ENCODE measurements at places on chromosomes 16 and 17. TPM values are rescaled to one million over a fixed set of nuclear protein-coding genes. Genes with fewer than 3 reads are reported as not detected.

GRCh38 chr17:79135628-79136405, 61.2 kb downstream of the ENGASE start:
- H3K4me3 ChIP-seq, result no peak overlapping the region
- peaks cover 2% of the 10 kb centered on the region for H3K27me3 ChIP-seq
- H3K36me3 ChIP-seq, result no peaks in the 10 kb centered on the region
- DNase-seq, result no peak

DNA sequence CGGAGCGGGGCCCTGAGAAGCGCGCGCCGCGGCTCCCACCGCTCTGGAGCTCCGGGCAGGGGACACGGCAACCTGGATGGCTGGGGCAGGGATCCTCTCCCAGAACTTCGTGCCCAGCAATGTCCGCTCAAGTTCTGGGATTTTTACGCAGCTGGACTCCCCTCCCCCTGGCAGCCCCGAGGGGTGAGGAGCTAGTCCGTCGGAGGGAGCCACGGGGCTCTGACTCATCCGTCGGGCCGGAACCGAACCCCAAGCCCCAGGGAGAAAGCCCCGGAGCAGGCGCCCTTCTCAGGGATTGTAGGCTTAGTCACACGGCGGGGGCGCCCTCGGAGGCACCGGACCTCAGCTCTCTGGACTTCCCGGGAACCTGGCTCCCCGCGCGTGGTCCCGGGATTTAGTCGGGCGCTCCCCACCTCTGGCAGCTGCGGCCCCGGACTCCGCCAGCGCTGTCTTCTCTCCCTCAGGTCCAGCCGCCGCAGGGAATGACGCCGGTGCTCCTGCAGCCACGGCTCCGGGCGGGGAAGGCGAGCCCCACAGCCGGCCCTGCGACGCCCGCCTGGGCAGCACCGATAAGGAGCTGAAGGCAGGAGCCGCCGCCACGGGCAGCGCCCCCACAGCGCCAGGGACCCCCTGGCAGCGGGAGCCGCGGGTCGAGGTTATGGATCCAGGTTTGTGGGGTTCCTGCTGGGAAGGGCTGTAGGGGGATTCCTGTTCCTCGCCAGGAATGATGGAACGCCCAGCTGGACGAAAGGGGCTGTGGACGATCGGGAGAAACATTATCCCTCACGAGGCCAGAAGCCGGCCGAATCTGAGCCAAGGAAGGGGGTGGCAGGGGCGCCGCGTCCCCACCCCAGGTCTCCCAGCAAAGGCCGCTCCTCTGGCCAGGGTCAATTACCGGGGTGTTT, 830 bp downstream of the SPHK1 start:
- H3K27me3 ChIP-seq, result peaks cover 3% of the 10 kb centered on the region
- no peak for DNase-seq
- H3K4me1 ChIP-seq, result peaks cover 6% of the 10 kb centered on the region
- H3K27ac ChIP-seq, result no peak overlapping the region

- H3K36me3 ChIP-seq, result peaks cover 5% of the 10 kb centered on the region
- no peak overlapping the region for H3K4me3 ChIP-seq
- peaks cover 23% of the 10 kb centered on the region for H3K4me1 ChIP-seq
- DNase-seq, result no peak
Measured at GRCh38 chr17:59627274-59627673, 7.6 kb downstream of the CLTC start.

GRCh38 chr17:47698749-47699535, 5.0 kb downstream of the TBKBP1 start:
- H3K4me3 ChIP-seq, result peak overlapping the region; percentile 15
- no peaks in the 10 kb centered on the region for H3K36me3 ChIP-seq
- peak; percentile 72 for DNase-seq
- H3K4me1 ChIP-seq, result peaks cover 38% of the 10 kb centered on the region
- no peaks in the 10 kb centered on the region for H3K27me3 ChIP-seq

GRCh38 chr17:7314719-7315569, at the start of gene GPS2:
TSS of gene GPS2 (minus strand) at chr17:7315360. CDS start at chr17:7315052, 308 bp downstream.
- H3K27me3 ChIP-seq, result no peaks in the 10 kb centered on the region
- peak within 1 kb of the TSS; percentile 97 for H3K27ac ChIP-seq
- peak within 1 kb of the TSS; percentile 97 for H3K4me3 ChIP-seq
- H3K36me3 ChIP-seq, result peaks cover 61% of the 10 kb centered on the region

DNA sequence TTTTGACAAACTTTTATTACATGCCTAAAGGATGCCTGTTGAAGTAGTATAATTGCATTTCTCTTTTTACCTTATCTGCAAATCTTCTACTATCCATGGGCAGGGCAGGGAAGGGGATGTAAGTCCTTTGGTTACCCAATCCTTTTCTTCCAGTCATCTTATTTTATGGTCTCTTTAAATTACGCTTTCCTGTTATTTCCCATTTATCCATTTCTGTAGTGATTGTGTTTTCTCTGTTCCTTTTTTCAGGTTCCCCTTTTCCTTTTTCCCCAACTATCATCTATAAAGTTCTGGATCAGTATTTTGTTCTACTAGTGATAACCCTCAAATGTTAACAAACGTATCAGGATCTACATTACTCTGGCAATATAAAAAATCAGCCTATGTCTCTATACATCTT, 3.3 kb upstream of the ABCA9 start:
- H3K27ac ChIP-seq, result no peak overlapping the region
- H3K36me3 ChIP-seq, result no peaks in the 10 kb centered on the region
- peaks cover 39% of the 10 kb centered on the region for H3K4me1 ChIP-seq
- no peak overlapping the region for H3K4me3 ChIP-seq

GRCh38 chr16:2719328-2720063, 528 bp downstream of the PRSS27 start:
- DNase-seq, result no peak
- H3K36me3 ChIP-seq, result no peaks in the 10 kb centered on the region
- H3K4me1 ChIP-seq, result peaks cover 19% of the 10 kb centered on the region
- peak overlapping the region; percentile 39 for H3K4me3 ChIP-seq
- H3K27me3 ChIP-seq, result peaks cover under 1% of the 10 kb centered on the region

DNA sequence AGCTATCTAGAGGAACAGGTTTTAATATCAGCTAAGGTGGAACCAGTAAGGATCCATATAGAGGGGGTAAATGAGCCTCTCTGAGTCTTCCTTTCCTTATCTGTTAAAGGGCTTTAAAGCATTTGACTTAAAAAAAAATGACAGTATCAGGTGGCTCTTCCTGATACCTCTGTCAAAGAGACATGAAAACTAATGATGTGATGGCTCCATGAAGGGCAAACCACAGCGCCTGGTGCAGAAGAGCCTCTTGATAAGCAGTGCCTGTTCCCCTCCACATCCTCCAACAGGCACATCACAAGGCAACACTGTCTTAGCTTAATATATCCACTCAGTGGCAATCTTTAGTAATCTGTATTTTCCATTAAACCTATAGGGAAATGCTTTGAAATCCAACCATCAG, 68.9 kb downstream of the USP31 start:
- H3K4me1 ChIP-seq, result no peaks in the 10 kb centered on the region
- no peaks in the 10 kb centered on the region for H3K27me3 ChIP-seq
- H3K4me3 ChIP-seq, result no peak overlapping the region
- no peak overlapping the region for H3K27ac ChIP-seq

Gene MLKL
- 7.3 TPM for polyA plus RNA-seq

Gene PIMREG
- not detected for polyA plus RNA-seq

Measured in naive thymus-derived CD8-positive, alpha-beta T cell (primary cell).